ENCODE measurements at places on chromosomes 6 and 20.

- DNase-seq = no peak
These were observed 116.0 kb upstream of the JARID2 start for GRCh38 chr6:15129887-15130286.

GRCh38 chr6:127190552-127190951 lies 72.1 kb downstream of the RSPO3 start:
- no peak for DNase-seq

- peak; percentile 91 for DNase-seq
These were observed 23.9 kb downstream of the RPRD1B start for GRCh38 chr20:38057351-38057972.

DNA sequence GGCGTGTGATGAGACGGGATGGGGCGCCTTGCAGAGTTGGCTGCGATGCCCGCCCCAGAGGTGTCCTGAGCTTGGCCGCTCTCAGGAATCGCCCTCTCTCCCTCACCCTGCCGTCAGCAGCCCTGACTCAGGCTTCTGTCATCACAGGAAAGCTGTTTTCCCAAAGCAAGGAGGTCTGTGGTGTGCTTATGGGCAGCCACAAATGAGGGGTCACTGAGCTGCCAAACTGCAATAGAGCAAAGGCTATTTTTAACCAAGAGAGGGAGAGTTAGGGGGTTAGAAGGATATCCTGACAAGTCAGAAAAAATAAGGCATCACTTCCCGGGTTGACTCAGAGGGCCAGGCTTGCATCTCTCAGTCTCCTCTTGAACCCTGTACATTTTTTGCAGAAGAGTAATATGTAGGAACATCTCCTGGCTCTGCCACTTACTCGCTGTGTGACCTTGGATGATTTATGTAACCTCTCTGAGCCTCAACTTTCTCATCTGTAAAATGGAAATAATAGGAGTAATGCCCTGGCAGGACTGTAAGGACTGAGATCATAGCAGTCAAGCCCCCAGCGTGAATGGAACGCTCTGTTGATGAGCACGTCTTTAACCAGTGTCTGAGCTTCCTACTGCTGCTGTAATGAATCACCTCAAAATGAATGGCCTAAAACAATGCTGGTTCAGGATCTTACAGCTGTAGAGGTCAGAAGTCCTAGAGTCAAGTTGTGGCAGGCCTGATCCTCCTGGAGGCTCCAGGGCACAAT lies 181.9 kb downstream of the NFATC2 start:
- DNase-seq = no peak

DNA sequence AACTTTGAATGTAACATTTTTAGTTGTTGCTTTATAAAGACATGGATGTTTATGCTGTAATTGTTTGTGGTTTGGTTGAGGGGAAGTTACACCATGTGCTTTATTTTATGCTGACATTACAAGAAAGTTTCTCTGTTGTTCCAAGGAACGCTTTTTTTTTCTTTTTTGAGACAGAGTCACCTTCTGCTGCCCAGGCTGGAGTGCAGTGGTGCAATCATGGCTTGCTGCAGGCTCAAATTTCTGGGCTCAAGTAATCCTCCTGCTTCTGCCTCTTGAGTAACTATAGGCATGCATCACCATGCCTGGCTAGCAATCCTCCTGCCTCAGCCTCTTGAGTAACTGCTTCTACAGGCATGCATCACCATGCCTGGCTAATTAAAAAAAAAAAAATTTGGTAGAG lies 21.0 kb upstream of the IFNGR1 start:
- peak; percentile 79 for DNase-seq

DNA sequence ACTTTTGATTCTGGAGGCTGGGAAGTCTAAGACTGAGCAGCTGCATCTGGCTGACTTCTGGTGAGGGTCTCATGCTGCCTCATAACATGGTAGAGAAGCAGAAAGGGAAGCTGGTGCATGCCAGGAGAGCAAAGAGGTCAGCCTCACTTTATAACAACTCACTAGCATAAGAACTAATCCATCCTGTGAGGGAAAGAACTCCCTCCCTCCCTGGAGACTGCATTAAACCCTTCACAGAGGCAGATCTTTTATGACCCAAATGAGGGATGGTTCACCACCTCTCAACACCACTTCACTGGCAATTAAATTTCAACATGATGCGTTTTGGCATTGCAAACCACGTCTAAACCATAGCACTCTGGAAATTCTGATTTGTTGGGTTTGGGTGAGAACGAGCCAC lies 33.9 kb downstream of the STXBP5 start:
- DNase-seq = no peak

DNA sequence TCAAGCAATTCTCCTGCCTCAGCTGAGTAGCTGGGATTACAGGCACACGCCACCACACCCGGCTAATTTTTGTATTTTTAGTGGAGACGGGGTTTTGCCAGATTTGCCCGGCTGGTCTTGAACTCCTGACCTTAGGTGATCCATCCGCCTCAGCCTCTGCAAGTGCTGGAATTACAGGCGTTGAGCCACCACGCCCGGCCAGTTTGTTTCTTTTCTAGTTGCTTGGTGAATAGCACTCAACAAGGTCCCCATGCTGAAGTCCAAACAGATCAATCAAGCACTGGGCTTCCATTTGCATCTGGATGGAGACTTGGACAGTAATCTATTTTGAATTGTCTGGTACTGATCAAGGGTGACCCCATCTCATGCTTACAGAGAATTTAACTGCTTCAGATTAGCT lies 108.9 kb upstream of the FOXO3 start:
- DNase-seq = no peak

- no peak for DNase-seq
These were observed 13.2 kb downstream of the SIRPG start for GRCh38 chr20:1644101-1644962.

GRCh38 chr6:134372603-134373281 lies 54.8 kb upstream of the SGK1 start:
- DNase-seq = peak; percentile 59

GRCh38 chr20:37359331-37359730 lies 13.4 kb downstream of the SRC start:
- no peak for DNase-seq

GRCh38 chr6:21131406-21131805 lies 462.1 kb upstream of the SOX4 start:
- DNase-seq = no peak

DNA sequence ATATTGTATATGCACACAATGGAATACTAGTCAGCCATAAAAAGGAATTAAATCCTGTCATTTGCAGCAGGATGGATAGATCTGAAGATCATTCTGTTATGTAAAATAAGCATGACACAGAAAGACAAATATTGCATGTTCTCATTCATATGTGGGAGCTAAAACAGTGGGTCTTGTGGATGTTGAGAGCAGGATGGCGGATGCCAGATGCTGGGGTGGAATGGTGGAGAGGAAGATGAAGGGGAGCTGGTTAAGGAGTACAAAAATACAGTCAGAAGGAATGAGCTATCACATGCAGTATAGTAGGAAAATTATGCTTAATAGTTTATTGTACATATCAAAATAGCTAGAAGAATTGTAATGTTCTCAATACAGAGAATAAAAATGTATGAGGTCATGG lies 41.8 kb downstream of the THBS2 start:
- DNase-seq = no peak

GRCh38 chr6:100050550-100050949 lies 56.5 kb upstream of the MCHR2 start:
- DNase-seq = no peak

DNA sequence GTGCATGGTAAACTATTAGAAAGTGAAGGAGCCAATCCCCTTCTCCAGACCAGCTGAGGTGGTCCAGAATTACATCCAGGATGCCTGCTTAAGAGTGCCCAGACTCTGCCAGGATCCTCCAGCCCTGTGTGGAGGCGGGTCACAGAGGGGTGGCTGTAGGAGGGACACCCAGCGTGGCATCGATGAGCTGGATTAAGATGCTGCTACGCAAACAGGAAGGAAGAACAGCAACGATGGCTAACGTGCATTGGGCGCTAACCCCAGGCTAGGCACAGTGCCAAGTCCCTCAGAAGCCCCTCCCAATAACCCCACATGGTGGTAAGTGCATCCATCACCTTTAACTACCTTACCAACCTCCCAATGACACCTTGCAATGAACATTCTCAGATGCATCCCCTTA lies 63.9 kb upstream of the MRPS10 start:
- no peak for DNase-seq

- peak; percentile 90 for DNase-seq
These were observed at the start of gene GINS1 for GRCh38 chr20:25407311-25408169. GINS1 (plus strand) TSS chr20:25407673; CDS start chr20:25407821, 148 bp downstream.

DNA sequence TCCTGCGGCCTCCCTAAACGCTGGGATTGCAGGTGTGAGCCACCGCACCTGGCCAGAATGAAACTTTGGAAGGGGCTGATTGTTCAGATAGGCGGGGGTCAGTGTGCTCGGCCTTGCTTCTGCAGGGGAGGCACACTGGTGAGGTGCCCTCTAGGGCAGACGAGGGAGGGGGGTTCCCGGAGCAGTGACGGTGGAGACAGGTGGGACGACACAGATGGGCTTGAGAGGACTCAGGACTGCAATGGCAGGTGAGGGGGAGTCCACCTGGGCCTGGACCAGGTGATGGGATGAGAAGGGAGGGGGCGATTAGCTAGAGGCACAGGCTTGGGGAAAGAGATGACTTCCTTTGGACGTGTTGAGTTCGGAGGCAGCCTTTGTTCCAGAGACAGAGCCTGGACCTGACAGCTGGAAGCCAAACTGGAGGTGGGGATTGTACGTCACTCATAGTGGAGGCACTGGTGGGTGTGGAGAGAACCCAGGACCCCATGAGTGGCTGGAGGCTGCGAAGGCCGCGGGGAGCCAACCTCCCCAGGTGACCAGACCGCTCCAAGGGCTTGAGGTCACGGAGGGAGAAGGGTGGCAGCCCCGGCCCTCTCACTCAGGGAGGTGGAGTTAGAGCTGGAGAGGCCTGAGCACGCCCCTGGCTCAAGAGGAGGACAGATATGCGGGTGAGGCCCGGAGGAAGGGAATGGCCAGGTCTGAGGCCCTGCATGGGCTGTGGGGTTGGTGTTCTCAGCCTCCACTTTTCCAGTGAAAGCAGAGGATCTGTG lies 10.5 kb upstream of the MAP1LC3A start:
- peak; percentile 16 for DNase-seq

- no peak for DNase-seq
These were observed 83.8 kb upstream of the NUP153 start for GRCh38 chr6:17790489-17790888.

DNA sequence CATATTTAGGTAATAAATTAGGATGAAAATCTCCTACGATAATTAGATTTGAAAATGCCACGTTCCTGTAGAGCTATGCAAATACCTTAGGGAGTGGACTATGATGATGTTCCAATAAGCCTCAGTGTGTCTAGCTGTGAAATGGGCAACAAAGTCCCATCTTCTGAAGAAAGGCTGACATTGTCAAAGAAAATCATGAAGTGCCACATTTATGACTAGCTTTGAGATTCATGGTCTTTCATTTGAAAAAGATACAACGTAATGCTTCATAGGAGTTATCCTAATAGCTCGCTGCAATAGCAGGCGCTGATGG lies 23.8 kb upstream of the BCAS1 start:
- no peak for DNase-seq

- DNase-seq = no peak
These were observed 29.6 kb downstream of the TAB2 start for GRCh38 chr6:149347067-149347466.

GRCh38 chr6:13354331-13355042 lies 26.1 kb upstream of the TBC1D7 start:
- no peak for DNase-seq

DNA sequence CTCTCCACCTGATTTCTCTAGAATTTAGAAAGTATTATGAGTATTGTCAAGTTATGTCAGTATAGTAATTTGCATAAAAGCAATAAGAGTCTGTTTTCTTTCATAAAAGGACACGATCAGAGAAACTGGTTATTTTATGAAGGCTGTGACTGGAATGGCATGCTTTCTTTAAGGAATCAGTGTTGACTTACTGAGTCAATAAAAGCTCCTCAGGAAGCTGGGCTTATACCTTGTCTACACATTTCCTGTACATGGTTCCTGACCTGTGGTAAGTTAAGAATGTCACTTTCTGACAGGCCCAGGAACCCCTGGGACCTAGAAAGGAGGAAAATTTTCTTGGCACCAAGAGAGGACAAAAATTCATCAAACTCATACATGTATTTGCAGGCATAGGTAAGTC lies 1224.0 kb upstream of the ADGRB3 start:
- DNase-seq = no peak

DNA sequence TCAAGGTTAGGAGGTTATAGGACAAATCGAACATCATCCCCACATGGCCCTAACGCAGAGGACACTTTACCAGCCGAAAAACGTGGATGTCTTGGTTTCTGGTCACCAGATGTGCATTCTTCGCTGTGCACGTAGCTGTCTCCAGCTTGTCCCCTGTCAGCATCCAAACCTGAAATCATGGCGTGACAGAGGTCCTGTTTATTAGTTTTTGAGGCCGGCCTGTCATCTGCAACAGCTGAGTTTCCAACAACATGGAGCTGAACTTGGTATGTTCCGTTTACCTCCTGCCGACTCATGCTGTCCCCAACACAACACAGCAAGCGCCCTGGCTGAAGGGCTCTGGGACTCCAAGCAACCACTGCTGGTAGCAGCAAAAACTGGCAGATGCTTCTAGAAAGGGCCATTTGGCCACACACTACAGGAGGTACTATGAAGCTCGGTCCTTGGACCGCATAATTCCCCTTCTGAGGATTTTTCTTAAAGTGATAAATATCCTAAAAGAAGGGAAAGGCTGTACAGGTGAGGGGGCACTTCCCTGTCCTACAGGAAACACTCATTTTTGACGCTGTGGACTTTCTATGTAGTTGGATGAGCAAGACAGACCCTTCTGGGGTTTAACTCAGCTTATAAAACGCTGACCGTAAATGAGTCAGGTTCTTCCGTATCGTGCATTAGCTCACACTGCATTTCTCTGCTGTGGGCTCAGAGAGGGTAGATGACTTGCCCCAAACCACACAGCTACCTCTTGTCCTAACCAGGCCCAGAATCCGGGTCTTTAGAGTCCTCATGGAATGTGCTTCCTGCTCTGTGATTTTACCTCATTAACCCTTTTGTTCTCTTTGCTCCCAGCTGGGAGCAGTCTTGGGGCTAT lies 79.7 kb upstream of the NFATC2 start:
- DNase-seq = no peak

GRCh38 chr6:106889692-106890091 lies 84.8 kb downstream of the CD24 start:
- DNase-seq = no peak

DNA sequence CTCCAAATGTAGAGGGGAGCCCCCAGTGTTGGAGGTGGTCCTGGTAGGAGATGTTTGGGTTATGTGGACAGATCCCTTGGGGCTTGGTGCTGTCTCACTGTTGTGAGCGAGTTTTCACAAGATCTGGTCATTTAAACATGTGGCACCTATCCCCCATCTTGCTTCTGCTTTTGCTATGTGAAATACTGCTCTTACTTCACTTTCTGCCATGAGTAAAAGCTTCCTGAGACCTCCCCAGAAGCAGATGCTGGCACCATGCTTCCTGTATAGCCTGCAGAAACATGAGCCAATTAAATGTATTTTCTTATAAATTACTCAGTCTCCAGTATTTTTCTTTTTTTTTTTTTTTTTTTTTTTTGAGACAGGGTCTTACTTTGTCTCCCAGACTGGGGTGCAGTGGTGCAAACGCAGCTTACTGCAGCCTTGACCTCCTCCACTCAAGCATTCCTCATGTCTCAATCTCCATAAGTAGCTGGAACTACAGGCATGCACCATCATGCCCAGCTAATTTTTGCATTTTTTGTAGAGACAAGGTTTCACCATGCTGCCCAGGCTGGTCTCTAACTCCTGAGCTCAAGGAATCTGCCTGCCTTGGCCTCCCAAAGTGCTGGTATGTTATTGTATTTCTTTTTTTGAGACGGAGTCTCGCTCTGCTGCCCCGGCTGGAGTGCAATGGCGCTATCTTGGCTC lies 177.1 kb downstream of the ALDH8A1 start:
- DNase-seq = no peak

GRCh38 chr6:145841668-145842067 lies 27.1 kb upstream of the FBXO30 start:
- DNase-seq = no peak

Measured in Right ventricle myocardium superior (tissue), 1 donor.